ENCODE measurements at places on chromosomes 7 and 10.

DNA sequence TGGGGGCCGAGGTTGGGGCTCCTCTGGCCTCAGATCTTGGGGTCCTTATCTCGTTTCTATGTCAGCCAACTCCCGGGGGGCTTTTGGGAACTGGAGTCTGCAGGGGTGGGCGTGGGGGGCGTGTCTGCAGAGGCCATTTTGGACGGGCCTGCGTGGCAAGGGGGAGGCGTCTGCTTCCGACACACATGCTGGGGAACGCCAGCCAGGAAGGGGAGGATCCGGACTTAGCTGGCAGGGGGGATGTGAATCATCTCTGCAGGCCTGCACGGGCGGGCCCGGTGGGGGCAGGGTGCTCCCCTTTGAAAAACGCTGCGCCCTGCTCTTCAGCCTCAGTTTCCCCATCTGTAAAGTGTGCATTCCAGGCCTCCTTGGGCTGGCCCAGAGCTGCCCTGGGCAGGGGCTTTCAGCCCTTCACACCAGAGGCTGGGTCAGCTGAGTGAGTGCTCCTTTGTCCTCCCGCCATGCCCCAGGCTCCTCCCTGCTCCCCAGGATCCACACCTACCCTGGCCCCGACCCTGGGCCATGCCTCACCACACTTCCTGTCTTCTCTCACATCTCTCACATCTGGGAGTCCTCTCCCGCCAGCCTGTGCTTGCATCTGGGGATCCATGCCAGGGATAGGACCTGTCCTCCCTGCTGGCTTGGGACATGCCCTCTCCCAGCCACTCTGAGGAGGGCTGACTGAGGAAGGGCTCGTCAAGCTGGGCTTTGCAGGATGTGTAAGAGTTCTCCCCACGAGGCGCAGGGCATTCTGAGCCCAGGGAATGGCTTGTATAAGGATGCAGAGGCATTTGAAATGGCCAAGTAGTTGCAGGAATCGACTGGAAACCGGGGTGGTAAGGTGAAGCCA is 172.6 kb upstream of the TNRC18 start:
- DNase-seq = peak; percentile 90

DNA sequence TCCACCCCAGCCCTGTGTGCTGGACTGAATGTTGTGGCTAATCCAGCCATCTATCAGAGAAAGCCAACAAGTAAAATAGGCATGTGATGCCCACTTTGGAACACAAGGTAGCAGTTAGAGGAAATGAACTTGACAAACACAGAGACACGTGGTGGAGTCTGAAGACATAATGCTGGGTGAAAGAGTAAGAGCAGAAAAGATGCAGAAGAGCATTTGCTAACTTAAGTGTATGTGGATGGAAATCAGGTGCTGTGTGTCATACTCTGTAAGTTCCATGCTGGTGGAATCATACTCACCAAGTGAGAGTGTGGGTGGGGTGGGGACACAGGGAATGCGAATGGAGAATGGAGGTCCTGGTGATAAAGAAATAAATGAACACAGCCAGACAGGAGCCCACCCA is 22.8 kb downstream of the WDFY4 start:
- DNase-seq = no peak

DNA sequence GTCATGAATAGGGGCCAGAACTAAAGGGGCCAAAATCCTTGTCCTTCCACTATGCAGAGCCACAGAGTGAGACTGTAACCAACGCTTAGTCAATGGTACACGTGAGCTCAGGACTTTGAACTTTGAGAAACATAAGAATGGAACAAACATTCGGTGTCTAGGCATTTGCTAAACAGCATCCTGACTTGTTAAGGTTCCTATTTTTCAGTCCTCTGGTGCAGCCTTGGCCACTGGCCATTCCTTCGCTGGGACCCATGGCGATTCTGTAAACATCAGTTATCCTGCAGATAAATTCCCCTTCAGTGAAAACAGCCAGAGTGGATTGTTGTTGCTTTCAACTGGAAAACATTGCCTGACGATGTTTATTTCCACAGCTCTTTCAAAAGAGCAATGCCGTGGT is 266.8 kb downstream of the SORCS1 start:
- no peak for DNase-seq

GRCh38 chr7:149409895-149410294 is 51.0 kb downstream of the ZNF777 start:
- DNase-seq = no peak

Data from cardiac septum (tissue), 1 donor.